Effector memory CD8-positive, alpha-beta T cell (primary cell): ENCODE measurements at places on chromosomes 11 and 22.
A peak's percentile ranks its signal among the peaks of the same experiment; 100 is the strongest.

DNA sequence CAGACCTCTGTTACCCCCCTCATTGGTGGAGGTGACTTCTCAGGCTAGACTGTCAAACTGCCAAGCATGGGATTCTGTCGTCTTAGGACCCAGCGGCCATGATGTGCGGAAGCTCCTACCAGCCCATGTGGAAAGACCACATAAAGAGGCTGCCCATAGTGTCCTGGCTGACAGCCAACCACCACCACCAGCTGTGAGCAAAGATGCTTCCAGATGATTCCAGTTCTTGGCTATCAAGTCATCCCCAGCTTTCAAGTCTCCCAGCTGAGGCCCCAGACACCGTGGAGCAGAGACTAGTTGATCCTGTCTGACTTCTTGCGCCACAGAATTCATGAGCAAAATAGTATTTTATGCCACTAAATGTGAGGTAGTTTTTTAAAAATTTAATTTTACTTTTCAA is 32.9 kb downstream of the SCUBE1 start:
- DNase-seq: no peak

GRCh38 chr22:42320443-42321416 is 50.3 kb upstream of the TCF20 start:
- no peak for DNase-seq

DNA sequence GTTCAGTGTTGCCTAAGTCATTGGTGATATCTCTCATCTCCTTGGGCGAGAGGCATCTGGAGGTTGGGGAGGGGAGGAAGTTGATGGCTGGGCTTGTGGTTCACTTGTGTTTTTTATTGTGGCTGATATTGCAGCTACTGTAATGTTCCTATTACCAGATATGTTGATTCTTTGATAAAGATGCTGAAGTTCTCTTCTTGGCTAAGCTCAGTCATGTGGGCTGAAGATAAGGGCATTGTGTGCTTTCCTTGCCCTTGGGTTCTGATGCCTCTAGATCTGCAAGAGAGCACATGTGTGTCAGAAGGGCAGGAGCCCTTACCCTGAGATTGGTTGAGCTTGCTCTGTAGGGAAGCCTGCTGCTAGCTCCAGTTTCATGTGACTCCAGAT is 12.0 kb downstream of the STX3 start:
- peak; percentile 2 for DNase-seq

DNA sequence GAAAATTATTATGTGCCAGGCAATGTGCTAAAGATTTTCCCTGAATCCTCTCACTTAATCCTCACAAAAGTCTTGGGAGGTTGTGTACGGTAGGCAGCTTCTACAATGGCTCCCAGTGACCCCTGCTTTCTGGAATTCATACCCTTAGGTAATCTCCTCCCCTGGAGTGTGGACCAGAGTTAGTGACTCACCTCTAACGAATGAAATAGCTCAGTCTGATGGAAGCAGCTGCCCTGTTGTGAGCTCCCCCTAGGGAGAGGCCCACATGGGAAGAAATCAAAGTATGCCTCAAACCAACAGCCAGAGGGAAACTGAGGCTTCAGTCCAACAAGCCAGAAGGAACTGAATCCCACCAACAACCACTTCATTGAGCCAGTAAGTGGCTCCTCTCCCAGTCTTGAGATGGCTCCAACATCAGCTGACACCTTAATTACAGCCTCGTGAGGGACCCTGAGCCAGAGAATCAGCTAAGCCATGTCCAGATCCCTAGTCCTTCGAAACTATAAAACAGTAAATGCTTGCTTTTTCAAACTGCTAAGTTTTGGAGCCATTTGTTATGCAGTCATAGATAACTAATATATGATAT is 98.9 kb upstream of the ISX start:
- DNase-seq: no peak

DNA sequence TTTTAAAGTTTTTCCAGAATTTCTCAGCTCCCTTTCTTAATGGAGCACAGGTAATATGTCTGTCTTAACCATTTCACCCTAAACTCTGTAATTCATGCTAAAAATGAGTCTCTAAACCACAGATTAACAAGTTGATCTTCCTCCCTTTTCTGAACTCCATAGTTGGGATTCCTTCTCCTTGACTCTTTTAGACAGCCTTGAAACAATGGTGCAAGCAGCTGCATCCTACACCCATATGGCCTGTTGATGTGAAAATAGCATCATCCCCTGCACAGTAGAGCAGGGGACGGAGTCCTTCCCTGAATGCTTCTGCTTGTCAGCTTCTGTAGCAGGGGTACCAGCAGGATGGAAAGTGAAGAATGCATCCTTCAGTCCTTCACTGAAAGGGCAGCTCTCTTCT is 192.8 kb upstream of the SORL1-AS1 start:
- no peak for DNase-seq

GRCh38 chr11:77650123-77650522 is 12.5 kb upstream of the CLNS1A start:
- DNase-seq: no peak

DNA sequence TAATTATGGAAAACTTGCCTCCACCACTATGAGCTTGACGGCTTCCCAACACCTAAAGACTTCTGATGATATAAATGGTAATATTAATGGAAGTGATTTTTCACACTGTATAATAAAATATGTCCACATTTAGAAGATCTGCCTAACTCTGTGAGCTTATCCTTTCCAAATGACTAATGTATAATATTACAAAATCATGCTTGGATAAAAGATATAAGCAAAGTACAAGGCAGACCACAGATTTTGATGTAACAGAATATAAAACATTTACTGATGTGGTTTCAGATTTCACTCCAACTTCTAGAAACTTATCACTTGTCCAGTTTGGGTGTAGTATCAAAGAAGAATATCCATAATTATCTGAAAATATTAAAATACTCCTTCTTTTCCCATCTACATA is 36.9 kb downstream of the GALNT18 start:
- DNase-seq: no peak

- DNase-seq: peak; percentile 74
Measured at GRCh38 chr22:36435516-36436415, 45.7 kb downstream of the TXN2 start.

- DNase-seq: no peak
Measured at GRCh38 chr11:94590352-94591041, 23.3 kb downstream of the PIWIL4 start.

- no peak for DNase-seq
Measured at GRCh38 chr11:117618982-117619355, 178.0 kb downstream of the DSCAML1 start.

GRCh38 chr11:29389793-29390192 is 627.0 kb downstream of the KCNA4 start:
- no peak for DNase-seq

DNA sequence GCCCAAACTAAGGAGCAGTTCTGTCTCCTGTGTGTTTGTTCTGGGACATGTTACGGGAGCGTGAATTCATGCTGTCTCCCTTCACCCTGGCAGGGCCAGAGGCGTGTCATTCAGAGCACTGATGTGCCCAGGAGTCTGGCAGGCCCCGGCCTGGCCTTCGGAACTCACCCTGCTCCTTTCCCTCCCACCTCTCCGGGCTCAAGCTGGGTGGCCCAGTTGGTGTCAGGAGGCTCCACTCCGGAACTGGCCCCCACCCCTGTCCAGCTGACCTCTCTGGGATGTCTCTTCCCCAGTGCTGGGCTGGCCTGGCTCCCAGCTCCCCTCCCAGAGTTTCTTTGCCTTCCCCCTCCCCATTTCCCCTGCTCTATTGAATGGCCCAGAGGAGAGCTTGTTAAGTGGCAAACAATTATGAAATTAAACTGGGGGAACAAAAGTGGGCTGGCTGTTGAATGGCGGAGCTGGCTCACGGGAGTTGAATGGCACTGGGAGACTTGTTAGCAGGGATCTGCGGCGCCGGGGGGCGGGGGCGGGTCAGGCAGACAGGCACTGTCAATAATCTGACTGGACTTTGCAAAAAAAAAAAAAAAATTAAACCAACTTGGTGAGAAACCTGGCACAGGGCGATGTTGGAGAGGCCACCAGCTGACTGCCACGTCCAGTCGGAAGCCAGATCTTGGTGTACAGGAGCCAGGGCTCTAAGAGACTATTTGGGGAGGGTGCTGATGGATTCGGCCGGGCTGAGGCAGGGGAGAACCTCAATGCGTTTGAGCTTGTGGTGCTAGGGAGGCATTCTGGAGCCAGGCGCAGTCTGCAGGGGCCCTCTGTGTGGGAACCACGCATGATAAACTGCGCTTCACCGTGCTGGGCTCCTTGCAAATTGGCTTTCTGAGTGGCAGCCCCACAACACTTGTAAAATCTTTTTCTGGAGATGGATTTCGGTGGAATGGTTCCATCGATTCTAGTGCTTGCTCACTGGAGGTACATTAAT is 1.3 kb downstream of the MPPED1 start:
- DNase-seq: no peak

DNA sequence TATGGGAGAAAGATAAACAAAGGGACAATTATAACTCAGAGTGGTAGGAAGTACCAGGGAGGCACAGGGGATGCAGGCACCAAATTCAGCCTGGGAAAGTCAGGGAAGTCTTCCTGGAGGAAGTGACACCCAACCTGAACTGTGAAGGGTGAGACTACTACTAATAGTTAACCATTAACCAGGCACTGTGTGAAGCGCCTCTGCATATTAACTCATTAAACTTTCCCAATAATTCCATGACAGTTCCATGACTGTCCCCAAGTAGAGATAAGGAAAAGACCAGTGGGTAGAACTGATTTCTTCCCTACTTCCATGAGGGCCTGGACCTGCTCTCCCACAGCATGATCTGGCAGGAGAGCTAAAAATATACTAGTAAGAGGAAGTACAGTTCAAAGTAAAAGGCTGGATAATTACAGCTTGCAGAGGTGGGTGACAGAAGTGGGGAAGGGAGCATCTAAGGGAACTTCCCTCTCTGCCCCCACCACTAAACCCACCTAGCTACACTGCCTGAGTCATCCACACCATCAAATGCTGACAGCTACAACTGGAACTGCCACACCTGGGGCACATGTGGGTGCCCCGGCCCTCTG is 4.7 kb upstream of the AP1B1 start:
- no peak for DNase-seq

- DNase-seq: no peak
Measured at GRCh38 chr22:48884324-48884723, 943.3 kb downstream of the BRD1 start.

- DNase-seq: no peak
Measured at GRCh38 chr11:34830035-34830434, 86.1 kb downstream of the APIP start.

- DNase-seq: no peak
Measured at GRCh38 chr11:119248750-119249670, 42.9 kb downstream of the CBL start.

GRCh38 chr22:31857247-31857646 is 87.1 kb upstream of the YWHAH start:
- DNase-seq: no peak
